ENCODE measurements at places on chromosomes 2 and 18.

GRCh38 chr2:85132834-85133637 is at the start of gene TCF7L1:
TCF7L1 (plus strand) TSS chr2:85133392; CDS start chr2:85133685, 293 bp downstream.
- no peak for DNase-seq

GRCh38 chr2:72689579-72690195 is 136.1 kb downstream of the EXOC6B start:
- DNase-seq: no peak

DNA sequence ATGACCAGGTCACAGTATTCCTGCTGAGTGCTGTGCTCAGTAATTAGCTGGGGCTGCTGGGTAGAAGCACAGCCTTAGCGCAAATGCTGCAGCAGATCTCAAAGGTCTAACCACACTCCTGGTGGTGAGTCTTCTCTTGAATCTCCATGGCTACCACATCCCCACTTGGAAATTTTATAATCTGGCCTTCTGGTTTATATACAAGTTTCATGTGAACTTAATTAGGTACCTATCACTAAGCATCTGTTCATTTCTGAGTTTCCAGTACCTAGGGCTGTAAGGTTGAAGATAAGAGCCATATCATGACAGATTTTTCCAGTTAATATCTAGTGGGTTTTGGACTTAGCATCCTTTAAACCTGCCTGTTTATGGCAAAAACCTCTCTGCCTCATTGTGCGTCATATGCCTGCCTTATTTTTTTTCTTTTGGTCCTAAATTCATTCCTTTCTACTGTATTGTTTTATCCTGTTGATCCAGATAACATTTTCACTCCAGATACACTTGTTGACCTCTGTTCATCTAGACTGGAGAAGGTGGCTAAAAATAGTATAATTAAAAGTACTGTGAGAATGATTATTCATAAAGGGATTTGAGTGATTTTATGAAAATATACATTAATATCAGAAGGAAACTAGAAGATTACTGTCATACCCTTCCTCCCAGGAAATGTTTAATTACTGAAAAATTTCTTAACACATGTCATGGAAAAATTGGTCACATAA is 168.4 kb upstream of the THUMPD2 start:
- DNase-seq: no peak

DNA sequence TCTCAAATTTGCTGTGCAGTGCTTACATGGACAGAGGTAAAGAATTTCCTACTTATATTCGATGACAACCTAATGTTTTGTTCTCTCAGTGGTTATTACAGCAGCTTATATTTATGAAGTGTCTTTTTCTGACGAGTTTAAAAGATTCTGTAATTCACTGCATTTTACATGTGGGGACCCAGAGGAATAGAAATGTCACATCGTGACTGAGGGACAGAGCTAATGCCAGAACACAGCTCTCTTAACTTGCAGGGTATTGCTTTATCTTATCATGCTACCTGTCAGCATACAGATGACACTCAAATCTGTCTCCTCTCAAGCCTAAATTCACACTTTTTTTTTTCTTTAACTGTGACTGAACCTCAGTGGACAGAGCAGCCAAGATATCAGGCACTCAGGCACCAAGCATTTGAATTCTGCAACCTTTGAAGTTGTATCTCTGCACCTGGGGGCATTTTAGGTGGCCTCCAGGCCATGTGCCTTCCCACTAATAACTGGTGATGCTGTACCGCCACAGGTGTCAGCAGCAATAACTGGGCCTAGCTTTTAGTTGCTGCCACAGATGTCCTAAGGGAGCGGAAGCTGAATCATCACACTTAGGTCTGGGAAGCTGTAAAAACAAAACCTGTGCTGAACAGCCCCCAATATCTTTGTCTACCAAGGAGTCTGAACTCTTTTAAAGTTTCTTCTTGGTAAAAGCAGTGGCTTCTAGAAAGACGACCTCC is 315.8 kb upstream of the NRP2 start:
- DNase-seq: no peak

DNA sequence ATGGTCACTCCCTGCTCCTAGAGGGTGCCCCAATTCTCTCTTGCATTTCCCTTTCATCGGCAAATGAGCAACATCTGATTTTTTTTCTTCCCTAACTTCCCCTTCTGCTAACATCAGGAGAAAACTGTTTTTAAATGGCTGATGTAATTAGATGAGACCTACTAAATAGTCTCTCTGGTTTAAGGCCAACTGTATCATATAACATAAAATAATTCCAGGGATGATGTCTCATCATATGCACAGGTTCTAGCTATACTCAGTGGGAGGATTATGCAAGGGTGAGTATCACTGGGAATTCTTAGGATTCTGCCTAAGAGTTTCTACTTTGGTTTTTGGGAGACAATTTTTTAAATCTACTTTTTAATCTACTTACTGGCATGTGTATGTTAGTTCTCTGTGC is 193.4 kb downstream of the PARD3B start:
- DNase-seq: no peak

- DNase-seq: no peak
Observed at GRCh38 chr2:30300456-30301221, 69.3 kb downstream of the LBH start.

GRCh38 chr2:216665242-216665641 is 30.1 kb downstream of the IGFBP5 start:
- DNase-seq: no peak

DNA sequence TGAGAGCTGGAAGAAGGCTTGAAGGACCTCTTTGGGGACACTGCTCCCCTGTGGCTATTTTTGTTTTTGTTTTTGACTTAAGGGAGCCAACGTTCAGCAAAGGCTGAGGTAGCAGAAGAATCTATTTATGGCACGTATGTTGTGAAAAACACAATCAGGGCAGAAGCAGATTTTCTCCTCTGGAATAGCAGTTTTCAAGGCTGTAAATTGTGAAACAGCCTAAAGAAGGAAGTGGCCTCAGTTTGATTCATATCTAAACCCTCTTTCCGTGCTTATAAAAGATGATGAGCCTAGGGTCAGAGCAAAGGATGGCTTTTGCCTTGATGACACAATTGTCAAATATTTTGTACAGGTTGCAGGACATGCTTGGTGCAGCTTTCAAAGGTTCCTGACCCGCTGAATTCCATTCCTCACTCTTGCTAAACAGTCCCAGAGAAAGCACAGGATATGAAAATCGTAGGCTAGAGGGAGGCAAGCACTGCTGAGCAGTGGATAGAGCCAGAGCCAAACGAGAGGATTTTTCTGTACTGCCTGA is 106.2 kb upstream of the DLX2 start:
- no peak for DNase-seq

- no peak for DNase-seq
Observed at GRCh38 chr2:48532824-48533223, 2.9 kb downstream of the STON1 start.

DNA sequence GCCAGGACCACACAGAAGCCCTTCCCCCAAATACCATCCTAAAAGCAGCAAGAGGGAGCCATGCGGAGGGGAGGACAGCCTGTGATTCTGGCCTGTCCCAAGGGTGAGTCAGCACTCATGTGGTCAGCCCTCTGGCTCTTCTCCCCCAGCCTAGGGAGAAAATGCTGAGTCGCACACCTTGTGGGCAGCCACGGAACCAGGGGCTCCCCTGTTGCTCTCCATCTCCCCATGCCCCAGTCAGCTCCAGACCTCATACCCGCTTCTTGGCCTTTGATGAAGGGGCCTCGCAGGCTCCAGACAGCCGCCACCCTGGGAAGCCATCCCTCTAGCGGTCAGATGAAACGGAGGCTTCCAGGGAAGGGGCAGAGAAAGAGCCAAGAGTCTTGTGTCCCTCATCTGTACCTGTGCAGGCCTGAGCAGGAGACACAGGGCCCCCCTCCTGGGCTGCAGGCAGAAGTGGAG is 181.3 kb upstream of the SIX2 start:
- no peak for DNase-seq

GRCh38 chr2:104878863-104879512 is 25.1 kb downstream of the POU3F3 start:
- DNase-seq: no peak

GRCh38 chr2:74228772-74229171 is 30.4 kb downstream of the MTHFD2 start:
- DNase-seq: no peak

GRCh38 chr2:160989778-160990177 is 170.4 kb upstream of the TANK start:
- DNase-seq: no peak

DNA sequence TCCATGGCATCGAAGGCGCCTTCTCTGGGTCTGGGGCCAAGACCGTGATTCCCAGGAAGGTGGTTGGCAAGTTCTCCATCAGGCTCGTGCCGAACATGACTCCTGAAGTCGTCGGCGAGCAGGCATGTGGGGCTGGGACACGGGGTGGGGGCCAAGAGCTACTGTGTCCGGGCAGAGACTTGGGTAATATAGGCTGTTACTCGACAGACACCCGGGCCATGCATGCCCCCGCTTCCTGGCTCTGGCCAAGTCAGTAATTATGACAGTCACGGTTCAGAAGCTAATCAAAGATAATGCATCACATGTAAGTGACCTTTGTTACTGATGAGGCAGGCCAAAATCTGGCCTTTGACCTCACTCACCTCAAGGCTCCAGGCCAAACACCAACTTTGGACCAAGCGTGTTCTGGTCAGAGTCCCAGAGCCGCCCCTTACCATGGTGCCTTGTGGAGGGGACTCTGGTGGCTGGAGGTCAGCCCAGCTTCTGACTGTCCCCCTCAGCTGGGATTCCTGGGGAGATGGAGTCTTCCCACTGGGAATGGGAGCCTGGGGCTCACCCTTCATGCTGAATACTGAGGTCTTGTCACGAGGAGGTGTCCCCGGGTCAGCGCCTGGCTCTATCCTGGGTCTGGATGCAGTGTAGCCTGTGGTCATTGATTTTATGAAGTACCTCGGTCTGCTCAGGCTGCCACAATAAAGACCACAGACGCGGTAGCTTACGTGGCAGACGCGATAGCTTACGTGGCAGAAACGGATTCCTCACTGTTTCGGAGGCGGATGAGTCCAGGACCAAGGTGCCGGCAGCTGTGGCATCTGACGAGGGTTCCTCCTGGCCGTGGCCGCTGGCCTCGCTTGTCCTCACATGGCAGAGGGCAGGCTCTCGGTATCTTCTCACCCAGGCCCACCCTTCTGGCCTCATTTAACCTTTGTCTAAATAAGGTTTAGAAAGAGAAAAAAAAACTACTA is 17.7 kb upstream of the CNDP1 start:
- DNase-seq: no peak

DNA sequence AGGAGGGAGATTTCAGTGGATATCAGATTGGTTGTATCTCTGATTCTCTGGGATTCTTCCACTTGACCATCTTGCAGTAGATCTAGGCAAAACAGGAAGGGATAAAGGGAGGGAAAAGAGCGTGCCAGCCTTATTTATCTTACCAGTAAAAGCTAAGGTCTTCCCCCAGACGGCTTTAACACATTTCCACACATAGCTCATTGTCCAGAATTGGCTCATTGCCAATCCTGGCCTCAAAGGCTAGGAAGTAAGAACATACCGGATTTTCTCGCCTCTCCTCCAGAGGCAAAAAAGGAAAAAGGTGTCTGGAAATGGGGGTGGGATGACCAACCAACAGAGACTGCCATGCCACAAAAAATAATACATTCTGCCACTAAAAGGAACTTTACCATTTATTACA is 411.6 kb upstream of the NRP2 start:
- DNase-seq: no peak

DNA sequence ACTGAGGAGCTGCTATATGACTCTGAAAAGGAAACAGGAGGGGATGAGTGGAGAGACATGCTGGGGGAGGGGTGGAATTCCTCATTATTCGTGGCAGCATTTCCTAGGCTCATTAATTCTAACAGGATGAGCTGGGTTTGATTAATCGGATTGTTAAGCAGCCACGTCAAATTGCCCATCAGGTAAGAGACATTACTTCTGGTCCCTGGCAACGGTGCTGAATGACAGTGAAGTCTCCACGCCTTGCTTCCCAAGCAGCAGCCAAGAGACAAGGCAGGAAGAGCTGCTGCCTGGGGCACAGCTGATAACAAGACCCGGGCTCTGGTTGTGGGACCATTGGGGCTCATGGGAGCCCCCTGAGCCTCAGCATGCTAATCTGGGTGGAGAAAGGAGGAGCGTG is 86.6 kb downstream of the MARCHF4 start:
- DNase-seq: no peak

DNA sequence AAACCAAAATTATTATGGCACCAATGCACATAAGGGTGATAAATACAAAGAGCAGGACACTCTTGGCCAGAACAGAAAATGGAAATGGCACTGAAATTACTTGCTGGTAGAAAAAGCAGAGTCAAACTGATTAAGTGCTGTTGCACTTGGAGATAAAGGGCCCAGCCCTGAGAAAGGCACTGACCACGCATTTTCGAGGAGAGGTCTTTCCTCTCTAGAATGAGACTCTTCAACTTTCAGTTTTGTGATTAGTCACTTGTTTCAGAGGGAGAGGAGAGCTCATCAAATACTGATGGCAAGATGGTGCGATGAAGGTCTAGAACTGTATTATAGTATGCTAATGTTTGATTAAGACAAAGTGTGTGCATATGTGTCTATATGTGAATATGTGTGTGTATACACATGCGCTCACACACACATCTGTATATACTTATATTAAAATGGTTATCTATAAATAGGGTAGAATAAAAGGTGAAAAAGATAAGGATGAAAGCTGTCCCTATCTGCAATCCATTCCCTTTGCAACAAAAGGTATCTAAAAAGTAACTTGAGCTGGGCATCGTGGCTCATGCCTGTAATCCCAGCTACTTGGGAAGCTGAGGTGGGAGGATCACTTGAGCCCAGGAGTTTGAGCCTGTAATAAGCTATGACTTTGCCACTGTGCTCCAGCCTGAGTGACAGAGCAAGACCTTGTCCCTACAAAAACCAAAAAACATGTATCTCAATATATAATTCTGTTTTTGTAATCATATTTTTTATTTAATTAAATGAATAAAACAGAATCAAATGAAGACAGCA is 48.8 kb upstream of the ZDBF2 start:
- DNase-seq: no peak

- DNase-seq: no peak
Observed at GRCh38 chr2:105379741-105380186, 19.1 kb downstream of the FHL2 start.

- DNase-seq: no peak
Observed at GRCh38 chr2:44040365-44040764, 44.6 kb upstream of the LRPPRC start.

GRCh38 chr2:237128026-237128703 is 42.5 kb downstream of the COPS8 start:
- peak; percentile 11 for DNase-seq

DNA sequence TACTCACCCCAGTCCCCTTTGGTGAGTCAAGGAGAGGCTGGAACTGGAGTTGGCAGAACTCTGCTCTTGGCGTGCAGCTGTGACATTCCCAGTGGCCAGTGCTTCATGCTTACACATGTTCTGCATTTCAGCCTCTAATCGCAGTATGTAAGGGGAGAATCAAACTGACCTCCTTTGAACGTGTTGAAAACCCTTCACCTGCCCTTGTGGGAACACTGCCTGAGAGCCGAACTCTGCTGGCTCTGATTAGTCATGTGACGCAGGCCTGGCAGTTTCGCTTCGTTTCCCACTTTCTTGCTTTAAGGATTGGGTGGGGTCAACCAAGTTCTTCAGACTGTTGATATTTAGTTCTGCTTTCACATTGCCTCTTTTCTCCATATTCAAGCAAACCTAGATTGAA is 173.8 kb upstream of the BCL2L11 start:
- no peak for DNase-seq
